SK-N-DZ (cell line): ENCODE measurements at places on chromosomes 4 and X.

DNA sequence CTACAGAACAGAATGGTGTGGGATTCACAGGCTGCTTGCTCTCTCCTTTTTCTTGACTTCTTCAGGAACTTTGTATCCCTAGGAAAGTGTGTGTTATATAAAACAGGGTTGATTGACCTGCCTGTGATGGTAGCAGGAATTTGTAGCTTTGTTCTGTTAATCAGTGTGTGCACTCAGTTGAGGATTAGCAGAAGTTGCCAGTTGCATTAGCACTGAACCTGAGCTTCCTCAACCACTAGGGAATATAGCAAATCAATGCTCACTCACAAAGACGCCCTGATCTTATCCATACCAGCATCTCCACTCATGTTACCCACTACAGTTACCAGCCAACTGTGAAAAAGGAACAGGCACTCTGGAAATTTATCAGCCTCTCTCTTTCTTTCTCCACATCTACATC, 319.1 kb upstream of the EMCN start:
- DNase-seq: peak; percentile 24

GRCh38 chr4:183337349-183337748, 15.1 kb upstream of the CLDN24 start:
- DNase-seq: no peak

DNA sequence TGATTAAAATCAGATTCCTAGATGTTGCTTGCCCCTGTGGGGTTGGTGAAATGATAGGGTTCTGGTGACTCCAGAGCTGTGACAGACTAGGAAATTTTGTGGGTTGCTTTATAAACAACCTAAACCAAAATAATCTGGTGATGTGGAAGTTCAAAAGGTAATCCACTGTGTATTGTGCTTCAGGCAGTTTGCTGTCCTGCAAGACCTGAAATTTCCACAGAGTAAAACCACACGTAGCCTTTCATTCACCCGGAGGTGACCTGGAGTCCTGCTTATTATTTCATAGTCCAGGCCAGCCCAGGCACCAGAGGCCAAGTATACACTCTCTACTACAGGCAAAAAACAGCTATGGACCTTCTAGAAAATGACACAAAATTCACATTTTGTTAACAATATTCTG, 114.6 kb upstream of the CBR4 start:
- DNase-seq: no peak

GRCh38 chr4:186166852-186167512, 24.4 kb upstream of the CYP4V2 start:
- no peak for DNase-seq

DNA sequence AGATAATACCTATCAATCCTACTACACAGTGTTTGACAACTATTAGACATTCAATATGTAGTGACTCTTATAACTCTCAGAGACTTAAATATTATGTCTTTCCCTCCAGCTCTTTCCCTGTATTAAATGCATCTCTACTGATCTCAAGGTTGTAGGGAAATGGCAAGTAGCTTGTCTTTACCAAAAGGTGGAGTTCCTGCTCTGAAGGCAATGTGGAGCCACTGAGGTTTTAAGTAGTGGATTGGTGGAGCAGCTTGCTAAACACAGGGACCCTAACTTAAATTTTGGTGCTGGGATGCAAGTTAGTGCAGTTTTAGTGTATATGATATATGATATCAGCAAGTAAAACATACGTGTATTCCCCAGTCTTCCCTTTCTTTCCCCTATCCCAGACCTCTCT, 13.1 kb downstream of the FNIP2 start:
- DNase-seq: no peak
